Cortex of kidney (tissue), 1 donor: ENCODE measurements at places on chromosomes 16 and 17.

- DNase-seq = no peak
Observed at GRCh38 chr16:27676839-27677238, 126.9 kb downstream of the KATNIP start.

GRCh38 chr17:62614142-62614541, 13.3 kb upstream of the MRC2 start:
- DNase-seq = no peak

GRCh38 chr17:8952191-8952590, 13.3 kb downstream of the PIK3R5 start:
- no peak for DNase-seq

DNA sequence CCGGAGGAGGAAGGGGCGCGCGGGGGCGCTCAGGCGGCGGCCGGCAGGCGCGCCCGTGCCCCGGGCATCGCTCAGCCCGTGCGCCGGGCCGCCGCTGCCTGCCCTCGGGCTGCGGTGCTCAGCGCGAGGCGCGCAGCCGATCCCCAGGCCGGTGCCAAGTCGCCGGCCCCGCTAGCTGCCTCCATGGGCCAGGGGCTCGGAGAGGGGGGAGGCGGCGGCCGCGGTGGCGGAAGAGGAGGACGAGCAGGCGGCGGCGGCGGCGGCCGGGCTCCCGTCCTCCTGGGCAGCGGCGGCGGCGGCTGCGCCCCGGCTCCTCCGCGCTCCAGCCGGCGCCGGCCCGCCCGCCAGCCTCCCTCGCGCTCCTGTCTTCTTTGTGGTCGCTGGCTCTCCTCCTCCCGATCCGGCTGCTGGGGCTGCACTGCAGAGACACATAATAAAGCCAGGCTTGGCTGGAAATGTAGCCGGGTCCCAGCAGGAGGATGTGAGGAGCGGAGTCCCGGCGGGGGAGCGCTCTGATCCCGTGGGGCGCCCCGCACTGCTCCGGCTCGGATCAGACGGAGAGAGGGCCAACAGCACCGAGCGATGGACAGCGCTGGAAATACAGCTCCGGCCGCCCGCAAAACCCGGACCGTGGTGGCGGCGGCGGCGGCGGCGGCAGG, 889 bp upstream of the ZNF423 start:
- DNase-seq = no peak

GRCh38 chr16:79926451-79927205, 326.1 kb upstream of the MAF start:
- no peak for DNase-seq

DNA sequence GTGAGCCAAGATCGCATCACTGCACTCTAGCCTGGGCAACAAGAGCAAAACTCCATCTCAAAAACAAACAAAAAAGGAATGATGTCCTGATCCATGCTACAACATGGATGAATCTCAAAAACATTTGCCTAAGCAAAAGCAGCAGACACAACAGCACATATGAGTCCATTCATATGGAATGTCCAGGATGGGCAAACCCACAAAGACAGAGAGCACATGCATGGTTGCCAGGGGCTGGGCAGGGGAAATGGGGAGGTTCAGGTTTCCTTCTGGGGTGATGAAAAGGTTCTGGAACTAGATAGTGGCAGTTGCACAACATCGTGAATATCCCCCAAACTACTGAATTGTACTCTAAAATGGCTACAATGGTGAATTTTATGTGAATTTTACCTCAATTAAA, 35.3 kb upstream of the RAI1 start:
- no peak for DNase-seq

GRCh38 chr17:2383628-2384167, 17.2 kb downstream of the MNT start:
- no peak for DNase-seq

DNA sequence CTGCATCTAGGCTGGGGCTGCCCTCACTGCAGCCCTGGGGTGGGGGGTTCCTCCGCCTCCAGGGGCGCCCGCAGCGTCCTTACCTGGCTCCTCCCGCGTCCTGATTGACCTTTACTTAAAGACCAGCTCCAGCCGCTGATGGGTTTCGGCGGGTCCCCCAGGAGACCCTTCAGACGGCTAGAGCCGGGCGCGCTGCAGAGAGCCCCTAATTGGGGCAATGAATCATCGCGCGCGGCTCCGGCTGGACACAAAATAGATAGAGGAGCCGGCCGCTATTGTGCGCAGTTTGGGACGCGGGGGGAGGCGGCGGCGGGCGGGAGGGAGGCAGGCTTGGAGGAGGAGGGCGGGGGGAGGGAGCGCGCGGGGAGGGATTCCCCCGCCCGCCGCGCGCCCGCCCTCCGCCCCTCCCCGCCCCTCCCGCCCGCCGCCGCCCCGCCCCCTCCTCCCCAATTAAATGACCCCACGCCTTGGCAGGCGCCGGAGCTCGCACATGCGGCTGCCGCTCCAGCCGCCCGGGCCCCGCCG, 56.5 kb upstream of the CIBAR2 start:
- DNase-seq = no peak

DNA sequence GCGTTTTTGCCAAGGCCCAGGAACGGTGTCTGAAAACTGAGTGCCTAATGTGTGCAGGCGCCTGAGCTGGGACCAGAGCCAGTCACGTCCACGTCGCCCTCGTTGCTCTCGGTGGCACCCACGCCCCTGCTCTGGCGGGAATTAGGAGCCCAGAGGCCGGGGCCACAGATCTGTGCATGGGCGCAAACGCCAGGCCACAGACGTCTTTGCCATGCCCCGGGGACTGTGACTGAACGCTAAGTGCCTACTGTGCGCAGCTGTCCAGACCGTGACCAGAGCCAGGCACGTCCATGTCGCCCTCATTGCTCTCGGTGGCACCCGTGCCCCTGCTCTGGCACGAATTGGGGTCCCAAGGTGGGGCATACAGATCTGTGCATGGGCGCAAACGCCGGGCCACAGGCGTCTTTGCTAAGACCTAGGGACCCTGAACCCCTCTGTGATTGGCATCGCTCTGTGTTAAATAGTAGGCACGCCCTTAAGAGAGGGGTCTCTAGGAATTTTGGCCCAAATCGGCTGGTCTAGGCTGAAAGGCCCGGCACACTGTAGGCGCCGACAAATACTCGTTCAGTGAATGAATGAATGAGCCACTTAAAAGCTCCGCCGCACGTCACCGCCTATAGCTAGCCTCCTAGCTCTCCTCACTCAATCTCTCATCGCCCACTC, 827 bp upstream of the UBALD1 start:
- DNase-seq = no peak

DNA sequence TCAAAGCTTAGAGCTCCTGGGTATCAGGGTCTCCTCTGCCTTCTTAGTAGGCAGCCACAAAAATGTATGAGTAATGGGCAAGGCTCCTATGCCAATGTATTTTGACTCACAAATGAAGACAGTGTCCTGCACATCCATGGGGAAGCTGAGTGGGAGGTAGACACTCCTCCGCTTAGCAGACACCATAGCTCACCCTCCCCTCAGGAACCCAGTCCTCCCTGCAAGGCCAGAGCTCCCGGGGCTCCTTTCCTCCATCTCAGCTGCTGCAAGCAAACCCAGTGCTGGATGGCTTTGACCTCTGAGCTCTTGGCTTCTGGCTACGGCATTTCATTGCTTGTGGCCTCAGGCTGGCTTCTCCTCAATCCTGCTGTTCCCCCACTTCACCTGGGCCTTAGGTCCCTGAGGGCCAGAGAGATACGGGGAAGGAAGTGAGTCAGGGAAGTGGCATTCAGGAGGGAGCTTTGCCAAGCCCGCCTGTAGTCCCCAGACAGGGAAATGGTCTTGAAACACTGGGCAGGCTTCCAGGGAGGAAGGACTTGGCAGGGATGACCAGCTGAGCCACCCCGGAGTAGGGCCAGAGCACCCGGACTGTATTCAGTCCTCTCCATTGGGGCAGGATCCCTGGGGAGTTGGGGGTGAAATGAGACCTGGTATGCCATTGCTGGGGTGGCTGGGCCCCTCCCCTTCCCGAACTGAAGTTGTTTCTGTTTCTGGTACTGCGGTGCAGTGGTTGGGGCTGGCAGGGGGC, 4.5 kb downstream of the ABCC3 start:
- no peak for DNase-seq

DNA sequence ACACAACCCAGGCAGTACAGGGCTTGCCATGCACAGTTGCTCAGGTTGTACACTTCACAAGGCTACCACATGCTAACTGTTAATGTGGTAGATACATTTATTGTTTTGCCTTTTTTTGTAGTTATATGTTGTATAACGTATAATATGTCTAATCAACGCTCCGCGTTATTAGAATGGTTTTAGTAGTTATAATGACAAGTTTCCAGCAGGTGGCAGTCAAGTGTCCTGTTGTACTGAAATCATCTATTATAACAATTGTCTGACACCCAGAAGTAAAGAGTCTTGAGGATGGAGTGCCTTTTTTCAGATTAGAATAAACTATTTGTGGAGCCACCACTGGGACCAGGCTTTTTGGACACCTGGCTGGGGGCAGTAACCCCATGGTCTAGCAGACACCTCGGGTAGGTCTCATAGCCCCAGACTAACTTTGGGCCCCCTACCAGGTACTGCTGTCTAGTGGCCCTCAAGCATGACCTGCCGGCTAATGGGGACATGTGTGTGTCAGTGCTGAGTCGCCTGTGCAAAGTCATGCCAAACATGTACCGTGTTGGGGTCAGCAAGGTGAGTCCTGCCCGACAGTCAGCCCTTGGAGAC, 32.8 kb downstream of the MYO15A start:
- DNase-seq = no peak

DNA sequence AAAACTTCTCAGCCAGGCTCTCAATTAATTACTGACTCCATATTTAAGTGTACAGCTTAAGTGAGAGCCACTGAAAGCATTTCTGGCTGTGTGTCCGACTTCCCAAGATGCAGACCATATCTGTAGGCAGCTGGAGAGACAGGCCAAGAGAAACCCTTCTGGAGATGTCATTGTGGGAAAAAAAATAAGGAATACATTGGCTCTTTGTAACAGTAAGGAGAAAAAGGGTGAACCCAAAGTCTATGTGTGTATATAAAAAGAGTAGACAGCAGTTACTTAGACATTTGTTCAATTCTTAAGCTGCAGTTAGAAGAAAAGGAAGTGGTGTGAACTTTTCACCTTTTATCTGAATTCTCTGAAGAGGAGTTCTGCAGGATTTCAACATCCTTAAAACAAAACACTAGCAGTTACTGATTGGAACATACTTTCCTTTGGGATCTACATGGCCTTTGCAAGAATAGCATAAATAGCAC, 21.7 kb downstream of the FAM117A start:
- no peak for DNase-seq

- DNase-seq = no peak
Observed at GRCh38 chr16:66983033-66983432, 5.4 kb upstream of the CES4A start.

DNA sequence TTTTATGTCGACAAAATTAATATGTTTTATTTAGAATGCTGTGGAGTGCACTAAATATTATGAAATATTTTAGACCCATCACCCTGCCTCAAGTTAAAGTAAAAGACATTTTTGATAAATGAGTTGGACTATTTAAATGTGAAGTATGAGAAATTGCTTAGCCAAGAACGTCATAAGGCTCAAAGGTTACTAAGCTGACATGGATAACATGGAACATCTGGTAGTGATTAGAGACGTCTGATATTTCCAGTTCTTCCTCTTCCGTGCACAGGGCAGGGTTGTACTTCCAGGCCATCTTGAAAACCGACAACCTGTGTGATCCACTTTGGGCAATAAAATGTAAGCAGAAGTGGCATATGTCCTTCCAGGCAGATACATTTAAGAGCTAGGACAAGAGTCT, 7.2 kb upstream of the CCL8 start:
- DNase-seq = no peak

- DNase-seq = no peak
Observed at GRCh38 chr16:17374668-17375255, 96.0 kb downstream of the XYLT1 start.

DNA sequence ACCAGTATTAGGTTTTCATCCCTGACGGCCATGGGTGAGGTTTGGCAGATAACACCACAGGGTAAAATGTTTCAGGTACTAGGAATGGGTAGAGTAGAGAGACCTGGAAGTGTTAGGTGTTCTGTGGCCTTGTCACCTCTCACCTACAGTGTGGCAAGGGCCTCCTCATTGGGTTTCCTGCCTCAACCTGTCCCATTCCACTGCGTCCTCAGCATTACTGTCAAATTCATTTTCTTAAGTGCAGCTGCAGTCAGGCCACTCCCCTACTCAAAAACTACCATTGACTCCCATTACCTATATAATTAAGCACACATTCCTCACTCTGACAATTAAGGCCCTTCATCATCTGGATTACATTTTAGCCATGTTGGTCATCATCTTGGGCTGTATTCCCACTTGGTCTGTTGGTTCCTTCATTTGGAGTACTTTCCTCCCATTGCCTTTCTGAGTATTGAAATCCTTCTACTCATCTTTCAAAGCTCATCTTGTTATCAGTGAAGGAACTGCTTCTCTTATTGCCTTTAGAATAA, 64.5 kb downstream of the NUP88 start:
- no peak for DNase-seq

DNA sequence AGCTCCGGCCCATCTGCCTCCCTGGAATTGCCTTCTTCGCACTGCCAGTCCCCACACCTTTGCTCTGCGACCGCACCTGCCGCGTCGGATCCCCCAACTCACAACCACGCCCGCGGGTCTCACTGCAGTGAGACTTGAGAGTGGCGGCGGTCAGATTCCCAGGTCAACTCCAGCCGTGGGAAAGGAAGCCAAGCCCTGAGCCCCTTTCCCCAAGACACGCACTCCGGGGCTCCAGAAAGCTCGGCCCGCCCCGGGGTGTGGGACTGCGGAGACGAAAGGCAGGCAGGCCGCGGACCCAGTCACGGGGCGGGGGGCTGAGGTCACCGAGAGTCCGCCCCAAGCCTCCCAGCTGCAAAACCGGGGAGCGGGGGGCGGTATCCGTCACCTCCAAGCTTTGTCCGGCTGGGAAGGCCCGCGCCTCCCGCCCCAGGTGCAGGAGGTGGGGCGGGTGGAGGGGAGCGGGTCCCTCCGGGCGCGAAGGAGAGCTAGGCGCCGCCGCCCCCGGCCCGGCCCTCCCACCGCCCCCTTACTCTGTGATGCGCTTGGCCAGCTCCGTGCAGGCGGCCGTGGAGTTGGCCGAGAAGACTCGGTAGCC, 615 bp downstream of the PRPSAP1 start:
- DNase-seq = no peak

GRCh38 chr16:3046641-3047386, 453 bp downstream of the MMP25 start:
- DNase-seq = no peak

DNA sequence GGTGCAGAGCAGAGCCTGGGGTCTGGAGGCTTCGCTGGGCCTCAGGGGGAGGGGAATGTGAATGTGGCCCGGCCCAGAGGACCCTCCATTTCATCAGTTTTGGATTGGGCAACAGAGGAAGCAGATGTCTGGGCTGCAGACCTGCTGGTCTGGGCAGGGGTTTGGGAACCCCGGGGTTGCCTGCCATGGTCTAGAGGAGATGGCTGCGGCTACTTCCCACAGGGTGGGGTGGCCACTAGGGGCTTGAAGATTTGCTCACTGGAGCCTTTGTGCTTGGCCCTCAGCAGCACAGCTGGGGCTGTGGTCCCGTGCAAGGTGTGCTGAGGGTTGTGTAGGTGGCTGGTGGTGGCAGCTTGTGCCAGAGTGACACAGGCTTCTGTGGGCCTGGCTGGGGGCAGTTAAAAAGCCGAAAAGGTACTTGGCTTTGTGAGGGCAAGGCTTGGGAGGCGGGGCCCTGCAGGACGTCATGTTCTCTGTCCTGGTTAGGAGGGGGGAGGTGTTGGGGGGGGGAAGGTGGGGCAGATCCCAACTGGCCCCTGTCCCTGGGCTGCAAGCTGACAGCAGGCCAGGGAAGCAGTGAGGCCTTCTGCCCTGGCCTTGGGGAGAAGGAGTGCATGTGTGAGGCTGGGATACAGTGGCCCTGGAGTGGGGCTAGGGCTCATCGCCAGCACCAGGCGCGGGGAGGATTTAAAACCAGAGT, 98.0 kb downstream of the KPNA2 start:
- DNase-seq = no peak
